KG1 (cell line): ENCODE measurements at places on chromosomes 16 and 17.

DNA sequence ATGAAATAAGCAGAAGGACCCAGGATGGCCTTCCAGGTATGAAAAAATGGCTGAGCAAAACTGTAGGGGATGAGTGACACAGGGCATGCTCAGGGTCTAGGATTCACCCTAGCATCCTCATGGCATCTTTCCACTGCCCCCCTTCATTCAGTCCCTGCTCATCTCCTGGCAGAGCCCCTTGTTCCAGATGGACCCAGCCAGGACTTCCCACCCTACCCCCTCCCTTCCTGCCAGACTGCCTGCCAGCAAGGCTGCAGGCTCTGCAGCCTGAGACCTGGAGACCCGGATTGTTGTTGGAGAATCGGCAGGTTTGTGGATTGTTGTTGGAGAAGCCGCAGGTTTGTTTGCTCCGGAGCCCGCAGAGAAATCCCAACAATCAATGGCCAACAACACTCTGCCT, 6.6 kb downstream of the SEZ6 start:
- no peak for DNase-seq

GRCh38 chr17:28334666-28335200, 539 bp downstream of the IFT20 start:
- DNase-seq: no peak

- no peak for DNase-seq
Observed at GRCh38 chr17:67644061-67644460, 73.7 kb upstream of the NOL11 start.

DNA sequence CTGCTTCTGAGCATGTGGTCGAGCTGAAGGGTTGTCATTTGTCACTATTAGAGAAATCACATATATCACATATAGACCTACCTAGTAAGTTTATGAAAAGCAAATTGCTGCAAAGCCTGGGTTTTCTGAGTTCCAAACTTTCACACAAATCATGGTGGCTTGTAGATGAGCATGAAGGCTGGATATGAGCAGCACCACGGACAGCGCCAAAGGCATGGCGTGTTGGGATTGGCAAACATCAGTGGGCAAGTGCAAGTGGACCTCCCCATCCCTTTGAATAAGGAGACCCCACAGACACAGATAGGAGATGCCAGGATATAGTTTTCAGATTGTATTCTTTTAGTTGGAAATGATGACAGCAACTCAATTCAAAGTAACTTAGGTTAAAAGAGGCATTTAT, 77.6 kb upstream of the CACNG3 start:
- no peak for DNase-seq

GRCh38 chr17:78840530-78840779, 159 bp downstream of the USP36 start:
- DNase-seq: no peak

DNA sequence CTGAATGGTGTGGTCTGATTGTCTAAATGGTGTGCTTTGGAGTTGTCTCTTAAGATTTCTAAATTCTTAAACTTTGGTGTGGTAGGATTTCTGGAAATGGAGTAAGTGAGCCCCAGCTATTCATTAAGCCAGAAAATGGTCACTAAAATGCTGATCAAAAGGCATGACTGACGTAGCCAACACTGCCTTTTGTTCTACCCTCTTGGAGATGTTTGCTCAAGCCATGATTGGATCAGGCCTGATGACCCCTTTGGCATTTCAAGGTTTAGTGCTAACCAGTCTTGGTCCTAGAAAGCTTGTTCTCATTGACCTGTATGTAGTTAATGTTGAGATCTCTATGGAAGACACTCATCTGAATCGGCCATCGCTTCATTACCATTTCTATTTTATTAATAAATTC, 68.0 kb downstream of the KNOP1 start:
- no peak for DNase-seq

- no peak for DNase-seq
Observed at GRCh38 chr17:2608350-2608913, 15.0 kb downstream of the PAFAH1B1 start.

DNA sequence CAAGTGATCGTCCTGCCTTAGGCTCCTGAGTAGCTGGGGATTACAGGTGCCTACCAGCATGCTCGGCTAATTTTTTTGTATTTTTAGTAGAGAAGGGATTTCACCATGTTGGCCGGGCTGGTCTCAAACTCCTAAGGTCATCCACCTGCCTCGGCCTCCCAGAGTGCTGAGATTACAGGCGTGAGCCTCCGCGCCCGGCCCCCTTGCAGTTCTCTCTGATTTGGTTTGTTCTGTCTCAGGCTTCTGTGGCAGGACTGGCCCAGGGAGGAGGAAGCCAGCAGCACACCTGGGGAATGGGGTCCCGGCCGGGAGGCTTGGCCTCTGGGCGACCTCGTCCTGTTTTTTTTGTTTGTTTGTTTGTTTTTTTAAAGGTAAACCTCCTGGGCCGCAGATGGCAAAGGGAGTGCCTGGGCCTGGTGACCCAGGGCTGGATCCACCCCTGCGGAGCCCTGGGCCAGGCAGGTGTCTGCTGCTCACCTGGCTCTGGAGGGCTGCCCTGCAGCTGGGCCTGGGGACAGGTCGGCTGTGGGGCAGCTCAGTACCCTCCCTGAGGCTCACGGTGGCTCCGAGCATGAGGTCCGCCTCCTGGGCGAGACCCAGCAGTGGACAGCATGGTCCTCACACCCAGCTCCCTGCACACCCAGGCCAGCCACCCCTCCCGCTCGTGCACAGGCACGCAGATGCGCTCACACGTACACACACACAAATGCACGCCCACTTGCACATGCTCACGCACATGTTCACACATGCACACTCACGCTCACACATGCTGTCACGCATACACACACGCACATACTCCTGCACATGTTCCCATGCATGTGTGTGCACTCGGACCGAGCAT, 3.3 kb upstream of the NUDT16L1 start:
- DNase-seq: no peak

GRCh38 chr16:55081622-55082590, 151.2 kb downstream of the IRX5 start:
- DNase-seq: no peak

- no peak for DNase-seq
Observed at GRCh38 chr16:58187092-58187491, 10.8 kb downstream of the CSNK2A2 start.

GRCh38 chr17:27076814-27077213, 217.1 kb upstream of the WSB1 start:
- DNase-seq: no peak

GRCh38 chr17:69608808-69609472, 194.4 kb downstream of the MAP2K6 start:
- DNase-seq: no peak

GRCh38 chr16:8458481-8459046, 131.7 kb downstream of the TMEM114 start:
- DNase-seq: no peak

DNA sequence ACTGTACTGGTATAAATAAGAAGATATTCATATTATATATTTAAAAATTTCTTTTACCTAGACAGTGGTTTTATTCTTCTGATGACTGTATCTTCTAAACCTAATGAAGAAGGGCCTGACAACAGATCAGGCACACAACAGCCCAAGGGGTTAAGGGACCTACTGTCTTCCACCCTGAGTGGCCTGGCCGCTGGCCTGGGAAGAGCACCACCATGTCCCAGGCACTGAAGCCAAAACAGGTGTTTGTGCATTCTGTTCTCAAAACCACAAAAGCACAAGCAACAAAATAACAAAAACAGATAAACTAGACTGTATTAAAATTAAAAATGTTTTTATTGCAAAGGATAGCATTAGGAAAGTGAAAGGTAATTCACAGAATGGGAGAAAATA, 9.1 kb upstream of the PECAM1 start:
- no peak for DNase-seq

- DNase-seq: no peak
Observed at GRCh38 chr17:78935419-78936323, 10.5 kb upstream of the TIMP2 start.

- DNase-seq: peak; percentile 52
Observed at GRCh38 chr17:42101513-42102292, 3.4 kb upstream of the ZNF385C start.

GRCh38 chr17:81428948-81429774, 33.9 kb downstream of the BAHCC1 start:
- peak; percentile 42 for DNase-seq

DNA sequence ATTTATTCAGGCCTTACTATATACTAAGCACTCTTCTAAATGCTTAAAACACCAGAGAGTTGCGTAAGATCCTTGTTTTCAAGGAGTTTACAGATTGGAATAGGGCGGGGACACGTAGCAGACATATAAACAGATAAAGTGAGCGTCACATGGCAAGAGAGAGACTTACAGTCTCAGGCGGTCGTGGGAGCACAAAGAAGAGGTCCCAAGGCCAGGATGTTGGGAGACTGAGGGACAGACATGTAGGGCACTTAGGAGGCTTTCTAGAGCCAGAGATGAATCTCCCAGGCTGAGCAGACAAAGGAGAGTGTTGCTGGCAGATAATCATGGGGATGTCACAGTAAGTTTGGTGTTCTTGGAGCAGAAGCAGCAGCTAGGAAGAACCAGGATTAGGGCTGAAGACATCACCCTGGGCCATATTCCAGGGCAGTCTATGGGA, 119.1 kb upstream of the ANKFN1 start:
- no peak for DNase-seq

GRCh38 chr16:67229906-67230808, 3.2 kb downstream of the TMEM208 start:
- no peak for DNase-seq

GRCh38 chr17:53472586-53472985, 350.1 kb upstream of the KIF2B start:
- no peak for DNase-seq

- DNase-seq: no peak
Observed at GRCh38 chr17:32723310-32723955, 153.5 kb downstream of the MYO1D start.

DNA sequence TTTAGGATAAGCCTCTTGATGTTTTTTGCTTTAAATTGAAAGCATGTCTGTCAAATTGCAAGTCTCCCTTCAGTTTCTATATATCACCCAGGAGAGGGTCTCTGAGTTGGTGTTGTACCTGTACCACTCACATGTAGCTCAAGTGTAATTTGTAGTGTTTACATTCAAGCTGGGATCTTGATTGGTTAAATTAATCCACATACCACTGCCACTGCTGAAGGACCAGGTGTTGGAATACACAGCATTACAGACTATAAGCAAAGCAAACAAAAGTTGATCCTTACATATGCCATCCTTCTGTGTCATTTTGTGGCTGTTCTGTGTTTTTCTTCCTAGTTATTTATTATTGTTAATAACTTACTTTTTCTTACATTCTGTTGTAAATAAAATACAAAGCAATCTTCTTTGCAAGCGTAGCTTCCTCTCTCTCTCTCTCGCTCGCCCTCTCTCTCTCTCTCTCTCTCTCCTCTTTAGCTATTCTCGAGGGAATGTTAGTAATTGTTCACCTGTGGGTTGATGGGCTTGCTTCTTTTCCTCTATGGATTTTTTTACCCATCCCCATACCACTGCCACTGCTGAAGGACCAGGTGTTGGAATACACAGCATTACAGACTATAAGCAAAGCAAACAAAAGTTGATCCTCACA, 20.8 kb upstream of the NOL11 start:
- DNase-seq: no peak

- no peak for DNase-seq
Observed at GRCh38 chr16:65312071-65312470, 190.2 kb upstream of the CDH11 start.

DNA sequence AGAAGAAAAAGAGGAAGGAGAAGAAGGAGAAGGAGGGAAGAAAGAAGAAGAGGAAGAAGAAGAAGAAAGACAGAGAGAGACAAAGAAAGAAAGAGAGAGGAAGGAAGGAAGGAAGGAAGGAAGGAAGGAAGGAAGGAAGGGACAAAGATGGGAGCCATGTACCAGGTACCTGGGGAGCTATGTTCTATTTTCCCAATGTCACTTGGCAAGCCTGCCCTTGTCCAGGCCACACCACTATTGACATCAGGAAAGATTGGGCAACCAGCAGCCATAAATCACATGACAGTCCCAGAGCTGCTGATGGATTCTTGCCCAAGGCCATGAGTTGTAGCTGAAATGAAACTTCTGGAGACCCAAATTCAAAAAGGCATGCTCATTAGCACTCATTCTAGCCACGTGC, 2.7 kb upstream of the CES1 start:
- DNase-seq: no peak

DNA sequence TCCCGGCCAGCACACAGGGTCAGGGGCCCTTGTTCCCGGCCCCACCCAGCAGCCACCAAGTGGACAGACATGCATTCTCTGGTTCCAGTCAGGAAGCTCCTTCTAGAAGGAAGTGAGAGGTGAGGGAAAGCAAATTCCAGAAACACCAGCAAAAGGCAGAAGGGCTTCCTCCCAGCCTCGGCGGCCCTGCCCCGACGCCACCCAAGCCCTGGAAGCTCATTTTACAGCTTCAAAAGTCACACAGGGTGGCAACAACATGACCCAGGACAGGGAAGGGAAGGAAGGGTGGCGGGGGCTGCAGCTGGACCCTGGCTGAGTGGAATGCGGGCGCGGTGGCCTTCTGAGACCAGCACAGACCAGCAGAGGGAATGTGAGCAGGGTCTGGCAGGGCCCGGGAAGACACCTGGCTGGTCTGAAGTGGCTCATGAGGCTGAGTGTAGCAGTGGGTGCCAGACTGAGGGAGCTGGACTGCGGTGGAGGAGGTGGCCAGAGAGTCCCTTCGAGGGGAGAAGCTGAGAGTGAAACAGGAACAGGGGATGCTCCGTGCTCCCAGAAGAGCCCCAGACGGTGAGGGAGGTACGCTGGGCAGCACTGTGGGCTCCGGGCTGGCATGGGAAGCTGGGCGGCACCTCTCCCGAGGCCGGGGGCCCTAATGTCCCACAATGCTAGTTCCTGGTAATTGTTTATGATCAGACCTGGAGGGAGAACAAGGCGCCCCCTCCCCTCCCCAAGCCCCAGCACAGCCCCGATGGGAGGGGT, 1.9 kb upstream of the UNC13D start:
- DNase-seq: no peak

- DNase-seq: no peak
Observed at GRCh38 chr17:47999582-47999981, 28.7 kb downstream of the CDK5RAP3 start.
